ENCODE measurements at places on chromosomes 3 and 15.

GRCh38 chr3:141952611-141953010 is 76.2 kb downstream of the ATP1B3 start:
- DNase-seq: peak; percentile 46

- no peak for DNase-seq
Observed at GRCh38 chr3:85005946-85006345, 47.2 kb downstream of the CADM2 start.

DNA sequence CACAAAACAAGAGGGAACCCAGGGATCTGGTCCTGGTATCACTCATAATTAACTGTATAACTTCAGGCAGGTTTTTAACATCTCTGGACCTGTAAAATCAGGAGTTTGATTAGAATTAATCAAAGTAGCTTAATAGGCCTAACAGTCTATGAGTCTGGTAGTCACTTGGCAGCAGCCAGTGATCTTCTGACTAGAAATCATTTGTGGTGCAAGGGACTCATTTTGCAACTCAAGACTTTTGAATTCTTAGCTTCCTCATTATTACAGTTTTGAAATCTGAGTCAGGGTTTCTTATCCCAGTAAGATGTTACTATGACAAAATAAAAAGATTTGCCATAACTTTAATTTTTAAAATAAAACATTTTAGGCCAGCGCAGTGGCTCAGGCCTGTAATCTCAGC is 70.8 kb downstream of the TMCC1 start:
- no peak for DNase-seq

DNA sequence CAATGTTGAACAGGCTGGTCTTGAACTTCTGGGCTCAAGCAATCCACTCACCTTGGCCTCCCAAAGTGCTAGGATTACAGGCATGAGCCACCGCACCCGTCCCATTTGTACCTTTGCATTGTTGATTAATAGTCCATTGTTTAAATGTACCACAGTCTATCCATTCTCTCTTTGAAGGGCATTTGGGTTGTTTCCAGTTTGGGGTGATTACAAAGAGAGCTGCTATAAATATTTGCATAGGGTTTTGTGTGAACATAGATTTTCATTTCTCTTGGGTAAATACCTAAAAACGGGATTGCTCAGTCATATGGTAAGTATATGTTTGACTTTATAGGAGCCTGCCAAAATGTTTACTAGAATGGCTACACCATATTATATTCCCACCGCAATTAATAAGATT is 13.7 kb upstream of the PTPRG start:
- DNase-seq: no peak

GRCh38 chr15:29682361-29682760 is 139.9 kb downstream of the TJP1 start:
- DNase-seq: no peak
